ENCODE measurements at places on chromosomes 7 and 10.

- no peak for DNase-seq
These were observed 10.9 kb downstream of the LDB3 start for GRCh38 chr10:86678999-86679792.

- DNase-seq = no peak
These were observed 55.3 kb downstream of the CH25H start for GRCh38 chr10:89151857-89152256.

DNA sequence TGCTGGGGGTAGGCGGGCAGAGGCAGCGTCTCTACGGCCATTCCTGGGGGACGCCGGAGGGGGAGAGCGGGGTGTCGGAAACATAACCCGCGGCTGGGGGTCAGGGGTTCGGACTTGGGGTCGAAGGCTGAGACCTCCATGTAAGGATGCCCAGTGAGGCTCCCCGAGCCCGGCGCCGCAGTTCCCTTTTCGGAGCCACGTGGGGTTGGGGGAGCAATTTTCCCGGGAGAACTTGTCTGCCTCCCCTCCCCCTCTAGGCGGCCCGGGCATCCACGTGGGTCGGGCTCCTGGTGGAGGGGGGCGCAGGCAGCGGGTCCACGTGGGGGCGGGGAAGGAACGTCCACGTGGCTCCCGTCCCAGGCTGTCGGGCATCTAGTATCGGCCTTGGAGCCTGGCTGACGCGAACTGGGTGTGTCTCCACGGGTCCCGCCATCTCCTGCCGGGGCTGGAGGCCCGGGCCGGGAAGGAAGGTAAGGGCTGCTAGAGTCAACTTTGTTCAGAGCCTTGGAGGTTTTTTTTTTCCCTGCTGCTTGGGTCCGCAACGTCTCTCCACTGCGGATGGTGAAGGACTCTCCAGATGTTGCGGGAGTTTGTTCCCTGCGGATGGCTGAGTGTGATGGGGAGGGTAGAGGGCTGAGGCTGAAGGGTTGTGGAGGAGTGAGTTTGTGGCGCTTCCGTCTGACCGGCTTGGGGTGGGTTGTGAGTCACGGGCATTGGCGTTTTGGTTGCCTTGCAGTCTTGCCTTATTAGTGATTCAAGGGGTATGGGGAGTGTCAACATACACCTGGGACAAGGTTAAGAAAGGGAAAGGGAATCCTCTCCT, 744 bp downstream of the PPRC1 start:
- peak; percentile 93 for DNase-seq

DNA sequence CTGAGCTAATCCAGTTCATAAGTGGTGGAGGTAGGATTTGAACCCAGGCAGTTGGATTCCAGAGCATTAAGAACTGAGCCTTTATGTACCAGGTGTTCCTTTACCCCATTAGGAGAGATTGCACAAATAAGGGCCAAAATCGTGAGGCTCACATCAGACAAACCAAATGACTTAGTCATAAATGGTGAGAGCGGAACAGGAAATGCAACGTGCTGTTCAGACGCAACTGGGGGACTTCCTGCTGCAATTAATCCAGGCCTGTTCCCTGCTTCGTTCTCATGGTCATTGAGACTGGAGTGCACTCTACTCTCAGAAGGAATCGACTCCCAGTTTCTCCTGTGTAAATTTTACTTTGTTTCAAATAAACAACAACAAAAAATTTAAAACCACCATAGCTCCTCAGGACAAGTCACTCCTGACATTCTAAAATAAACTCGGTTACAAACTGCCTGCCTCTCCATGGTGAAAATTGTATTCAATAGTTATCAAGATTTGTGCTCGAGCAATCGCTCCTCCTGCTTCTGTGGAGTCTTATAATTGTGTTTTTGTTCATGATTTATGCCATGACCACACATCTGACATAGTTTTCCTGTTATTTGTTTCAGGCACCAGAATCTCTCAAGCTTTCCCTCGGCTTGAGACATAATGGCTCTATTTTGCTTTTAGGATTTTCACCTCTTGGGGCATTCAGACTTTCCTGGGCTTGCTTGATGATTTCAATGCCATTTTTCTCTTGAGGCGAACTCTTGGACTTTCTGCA, 115.3 kb upstream of the BMPER start:
- no peak for DNase-seq

- DNase-seq = no peak
These were observed 87.9 kb downstream of the KMT2E start for GRCh38 chr7:105101864-105102263.

DNA sequence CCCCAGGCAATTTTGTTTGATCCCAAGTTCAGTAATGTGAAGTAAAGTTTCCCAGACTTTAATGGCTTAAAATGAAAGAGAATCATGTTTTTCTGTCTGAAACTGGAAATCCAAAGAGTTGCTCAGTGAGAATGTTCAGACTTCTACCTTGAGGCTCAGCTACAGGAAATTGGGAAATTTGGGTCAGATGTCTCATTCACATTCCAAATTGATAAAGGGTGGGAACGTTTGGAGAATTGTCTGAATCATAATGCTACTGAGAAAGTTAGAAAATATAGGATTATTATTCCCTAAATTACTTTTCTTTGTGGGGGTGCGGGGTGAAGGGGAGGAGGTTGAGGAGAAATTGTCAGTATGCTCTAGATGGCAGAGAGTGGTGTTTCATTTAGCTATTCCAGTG, 773.9 kb downstream of the LRMDA start:
- no peak for DNase-seq

- peak; percentile 53 for DNase-seq
These were observed at the start of gene CHAT for GRCh38 chr10:49613882-49614241. Gene CHAT, plus strand, starts transcription at chr10:49614037. Its CDS starts 153 bp downstream, at chr10:49614190.

DNA sequence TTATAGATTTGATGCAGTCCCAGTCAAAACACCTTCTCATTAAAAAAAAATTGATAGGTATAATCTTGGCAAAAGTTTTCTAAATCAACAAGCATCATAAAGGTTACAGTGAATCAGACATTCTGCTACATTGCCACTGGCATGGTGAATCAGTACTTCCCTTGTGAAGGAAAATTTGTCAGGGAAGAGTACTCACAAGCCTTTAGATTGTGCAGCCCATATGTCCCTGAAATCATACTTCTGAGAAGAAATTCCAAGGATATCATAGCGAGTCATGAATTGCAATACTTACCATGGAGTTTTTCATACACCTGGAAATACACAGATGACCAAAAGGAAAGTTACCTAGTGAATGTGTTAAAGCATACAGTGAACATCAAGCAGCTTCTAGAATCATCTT, 17.2 kb downstream of the VSTM2A start:
- no peak for DNase-seq

DNA sequence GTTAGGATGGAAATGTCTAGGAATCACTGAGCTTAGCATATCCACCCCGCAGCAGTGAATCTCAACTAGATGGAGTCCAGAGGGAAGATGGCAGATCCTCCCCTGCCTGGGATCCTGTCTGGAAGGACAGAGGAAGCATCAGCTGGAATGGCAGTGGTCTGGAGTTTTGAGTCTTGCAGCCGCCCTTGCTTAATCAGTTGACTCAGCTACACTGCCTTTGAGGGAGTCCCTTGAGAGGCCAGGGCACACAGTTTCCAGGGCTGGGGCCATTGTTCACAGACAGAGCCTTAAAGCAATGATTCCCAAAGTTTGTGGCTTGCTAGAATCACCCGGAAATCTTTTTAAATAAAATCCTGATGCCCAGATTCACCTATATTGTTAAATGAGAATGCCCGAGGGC, 128.1 kb downstream of the NT5C2 start:
- no peak for DNase-seq

DNA sequence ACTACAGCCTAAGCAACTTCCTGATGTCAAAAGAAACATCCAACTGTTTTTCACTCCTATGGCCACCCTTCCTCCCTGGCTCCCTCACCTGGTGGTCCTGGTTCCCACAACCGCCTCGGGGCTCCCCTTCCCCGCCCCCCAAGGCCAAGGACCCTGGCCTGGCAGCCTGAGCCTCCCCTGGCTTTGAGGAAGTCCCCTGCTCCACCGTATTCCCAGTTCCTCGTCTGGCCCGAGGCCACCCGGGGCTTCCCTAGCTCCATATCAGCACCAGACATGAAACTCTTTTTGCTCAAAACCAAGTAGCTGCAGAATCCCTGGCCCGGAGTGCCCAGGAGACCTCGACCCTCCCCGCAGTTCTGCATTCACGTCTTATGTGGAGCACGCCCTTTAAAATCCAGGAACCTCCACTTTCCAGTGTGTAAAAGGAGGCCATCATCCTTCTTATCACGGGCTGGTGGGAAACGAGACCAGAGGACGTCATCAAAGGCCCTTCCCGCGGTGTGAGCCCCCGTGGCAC, 82.9 kb downstream of the PRKAG2 start:
- DNase-seq = no peak

GRCh38 chr10:31803606-31804351, 124.9 kb downstream of the ARHGAP12 start:
- no peak for DNase-seq

GRCh38 chr10:44357023-44357540, 27.8 kb downstream of the CXCL12 start:
- no peak for DNase-seq

DNA sequence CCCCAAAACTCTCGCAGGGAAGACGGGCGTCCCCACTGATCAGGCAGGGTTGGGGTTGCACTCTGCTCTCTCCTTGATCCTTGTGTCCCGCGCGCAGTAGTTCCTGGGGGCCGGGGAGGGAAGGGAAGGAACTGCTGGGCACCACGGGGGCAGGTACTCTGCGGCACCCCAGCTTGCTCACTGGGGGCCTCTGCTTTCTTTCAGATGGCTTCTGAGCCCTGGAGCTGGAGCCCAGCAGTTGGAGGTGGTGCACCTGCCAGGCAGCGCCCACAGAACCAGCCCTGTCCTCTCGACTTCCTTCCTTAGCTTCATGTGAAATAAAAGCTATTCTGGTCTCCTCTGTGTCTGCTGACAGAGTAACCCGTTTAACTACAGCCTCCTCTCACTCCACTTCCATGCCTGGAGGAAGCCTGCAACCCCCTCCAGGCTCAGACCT, 12.2 kb downstream of the PLAC9 start:
- DNase-seq = no peak

DNA sequence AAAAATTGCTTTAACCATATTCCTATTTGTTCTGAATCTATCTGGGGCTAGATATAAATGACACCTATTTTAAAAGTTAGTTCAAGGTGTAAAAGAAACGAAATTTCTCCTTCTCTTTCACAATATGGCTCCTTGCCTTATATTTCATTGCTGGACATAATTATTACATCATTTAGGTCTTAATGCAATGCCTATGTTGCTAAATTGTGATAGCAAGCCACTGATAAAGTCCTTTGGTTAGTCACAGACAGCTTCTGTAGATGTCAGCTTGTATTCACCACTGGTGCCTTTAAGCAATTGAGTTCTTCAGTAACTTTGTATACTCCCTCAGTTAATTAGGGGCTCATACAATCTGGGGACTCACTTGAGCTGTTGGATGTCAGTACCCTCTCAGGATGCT, 1236.6 kb downstream of the GATA3 start:
- DNase-seq = no peak

DNA sequence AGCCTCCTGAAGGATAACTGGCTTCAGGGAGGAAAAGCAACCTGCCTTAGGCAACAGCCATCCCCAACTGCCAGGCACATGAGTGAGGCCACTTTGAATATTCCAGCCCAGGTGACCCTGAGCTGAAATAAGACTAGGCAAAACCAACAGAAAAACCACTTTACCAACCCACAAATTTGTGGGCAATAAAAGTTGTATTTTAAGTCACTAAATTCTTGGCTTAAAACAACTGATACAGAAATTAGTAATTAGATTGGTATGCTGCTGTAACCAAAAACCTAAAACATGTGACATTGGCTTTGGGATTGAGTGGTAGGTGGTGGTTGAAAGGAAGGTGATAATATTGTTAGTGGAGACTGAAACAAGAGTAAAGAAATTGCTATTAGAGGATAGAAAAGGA, 39.9 kb downstream of the ABCB4 start:
- no peak for DNase-seq

GRCh38 chr10:132925614-132926013, 16.8 kb downstream of the CFAP46 start:
- DNase-seq = no peak

GRCh38 chr10:82464966-82465365, 590.0 kb downstream of the NRG3 start:
- no peak for DNase-seq

DNA sequence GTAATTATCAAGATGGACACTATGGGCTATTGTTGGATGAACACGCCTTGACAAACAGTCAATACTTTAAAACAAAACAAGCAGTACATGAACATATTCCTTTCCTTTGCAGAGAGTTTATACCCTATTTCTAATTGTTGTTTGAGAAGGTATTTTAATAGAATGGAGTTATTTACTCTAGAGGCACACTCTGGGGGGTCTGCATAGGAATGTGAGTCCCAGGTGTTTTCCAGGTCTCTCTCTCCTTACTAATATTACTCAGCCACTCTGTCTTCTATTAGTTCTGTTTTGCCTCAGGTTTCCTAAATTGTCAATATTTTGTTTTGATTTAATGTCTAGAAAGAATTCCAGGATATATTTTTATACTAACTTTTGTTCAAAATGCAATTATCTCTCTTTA, 1091.4 kb downstream of the CNTNAP2 start:
- DNase-seq = no peak

GRCh38 chr10:44339218-44339617, 45.7 kb downstream of the CXCL12 start:
- no peak for DNase-seq

- no peak for DNase-seq
These were observed 160.0 kb upstream of the INSYN2A start for GRCh38 chr10:127356360-127356759.

GRCh38 chr10:71203716-71204115, 8.7 kb upstream of the UNC5B start:
- DNase-seq = no peak
